SJSA1 (cell line): ENCODE measurements at places on chromosomes 2 and 18. TPM values are rescaled to one million over a fixed set of nuclear protein-coding genes. Genes with fewer than 3 reads are reported as not detected.

DNA sequence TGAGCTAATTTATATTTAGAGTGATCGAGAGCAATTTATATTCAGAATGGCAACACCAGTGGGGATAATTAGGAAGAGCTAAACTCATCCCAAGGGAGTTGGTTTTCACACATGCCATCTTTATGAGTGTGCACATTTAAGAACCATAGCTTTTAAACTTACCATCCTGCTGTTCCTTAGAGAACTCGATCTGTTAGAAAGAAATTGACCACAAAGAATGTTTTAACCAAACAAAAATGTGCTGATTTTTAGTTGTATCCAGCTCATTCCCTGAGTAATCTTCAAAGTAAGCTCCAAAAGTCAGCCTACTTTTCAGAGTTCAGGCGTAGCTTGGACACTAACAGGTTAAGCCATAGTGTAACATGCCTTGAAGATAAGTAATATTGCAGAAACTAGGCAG, 12.6 kb downstream of the MYL1 start:
- DNase-seq = no peak

- no peak for DNase-seq
These were observed 21.2 kb downstream of the ACTR3 start for GRCh38 chr2:113910967-113911678.

DNA sequence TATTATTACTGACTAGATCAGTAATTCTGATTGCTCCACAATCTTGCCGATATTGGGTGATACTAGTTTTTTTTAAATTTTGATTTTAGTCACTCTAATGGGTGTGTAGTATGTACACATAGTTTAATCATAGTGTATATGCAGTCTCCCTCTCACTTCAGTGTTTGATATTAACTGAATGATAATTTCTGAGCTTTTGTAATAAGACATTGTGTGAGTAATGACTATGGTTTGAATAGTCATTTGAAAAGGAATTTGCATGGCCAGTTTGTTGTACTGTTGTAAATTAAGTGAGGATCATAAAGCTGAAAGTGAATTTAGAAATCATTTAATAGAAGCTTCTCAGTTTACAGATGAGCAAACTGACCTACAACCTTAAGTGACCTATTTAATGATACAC, 33.4 kb downstream of the USP14 start:
- no peak for DNase-seq

The DNER gene
- 0.05 TPM in 1 of 2 replicates, not detected in the other for total RNA-seq

- DNase-seq = no peak
These were observed 194.9 kb downstream of the SS18 start for GRCh38 chr18:25895518-25895917.

The IMPA2 gene
- total RNA-seq = 10.6 and 13.3 TPM in 2 replicates

DNA sequence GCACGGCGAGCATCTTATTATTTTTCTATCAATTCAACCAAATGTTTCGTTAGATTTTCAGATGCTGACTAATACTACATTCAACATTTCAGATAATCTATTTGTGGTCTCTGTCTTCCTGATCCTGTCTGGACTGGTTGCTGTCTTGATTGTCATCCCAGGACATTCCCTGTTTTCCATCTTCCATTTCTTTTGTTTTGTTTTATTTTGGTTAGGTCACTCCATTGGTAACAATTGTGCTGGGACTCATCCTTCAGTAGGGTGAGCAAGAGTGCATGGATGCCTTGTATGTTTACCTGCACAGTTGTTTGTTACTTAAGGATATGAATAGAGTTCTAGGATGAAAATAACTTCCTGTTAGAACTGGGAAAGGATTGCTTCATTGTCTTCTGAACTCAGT, 55.9 kb upstream of the ACYP2 start:
- no peak for DNase-seq

The PLGLB1 gene
- total RNA-seq = 0.56 TPM in 1 of 2 replicates, not detected in the other
